Osteoblast (primary cell): ENCODE measurements at places on chromosomes 7 and 10. TPM values are rescaled to one million over a fixed set of nuclear protein-coding genes. Genes with fewer than 3 reads are reported as not detected.

- no peak for DNase-seq
Measured at GRCh38 chr7:45160417-45160881, 2.9 kb downstream of the RAMP3 start.

GRCh38 chr10:110914431-110914830, 4.5 kb downstream of the BBIP1 start:
- DNase-seq: no peak

DNA sequence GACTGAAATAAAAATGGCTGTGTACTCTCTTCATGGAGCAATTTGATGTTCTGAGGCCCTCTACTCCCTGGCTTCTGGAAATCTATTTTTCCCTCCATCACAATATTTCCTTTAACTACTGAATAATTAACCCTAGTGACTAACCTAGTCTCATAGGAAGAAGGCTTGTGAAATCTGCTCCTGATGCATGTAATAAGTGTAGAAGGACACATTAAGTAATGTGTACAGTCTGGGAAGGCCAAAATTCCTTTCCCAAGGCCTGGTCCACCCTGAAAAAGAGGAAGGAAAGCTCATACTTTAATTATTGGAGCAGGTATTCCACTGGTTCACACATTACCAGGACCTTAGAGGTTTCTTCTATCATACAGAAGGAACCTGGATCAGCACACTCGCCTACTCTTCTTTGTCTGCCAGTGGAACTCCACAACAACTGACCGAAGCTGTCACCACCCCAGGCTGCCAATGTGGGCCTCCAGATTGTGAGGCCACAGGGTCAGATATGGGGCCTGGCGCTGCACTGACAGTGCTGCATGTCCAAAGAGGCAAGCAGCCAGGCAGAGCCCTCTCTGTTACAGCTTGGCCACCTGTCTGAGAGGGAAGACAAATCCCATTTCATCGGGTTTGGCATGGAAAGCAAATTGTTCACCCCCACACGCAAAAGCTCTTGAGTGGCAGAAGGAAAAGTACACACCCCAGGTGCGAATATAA, 54.4 kb upstream of the FAM133B start:
- no peak for DNase-seq

DNA sequence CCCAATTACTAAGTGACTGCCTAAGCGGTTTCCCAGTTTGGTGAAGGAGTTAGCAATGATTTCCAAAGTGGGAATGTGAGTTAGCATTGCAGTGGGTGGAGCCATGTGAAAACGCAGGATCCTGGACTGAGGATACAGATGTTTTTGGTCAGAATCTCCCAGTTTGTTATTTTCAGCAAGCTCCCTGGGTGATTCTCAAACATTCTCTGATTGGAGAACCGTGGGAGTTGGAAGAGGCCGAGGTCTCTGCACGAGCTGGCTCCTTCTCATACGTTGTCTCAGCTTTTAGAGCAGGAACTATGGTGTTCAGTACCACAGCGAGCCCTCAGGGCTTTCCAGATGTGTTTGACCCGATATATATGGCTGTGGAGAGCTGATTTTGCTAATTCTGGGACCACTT, 396.5 kb upstream of the NPVF start:
- no peak for DNase-seq

GRCh38 chr7:37690206-37690605, 6.6 kb downstream of the GPR141 start:
- DNase-seq: no peak

DNA sequence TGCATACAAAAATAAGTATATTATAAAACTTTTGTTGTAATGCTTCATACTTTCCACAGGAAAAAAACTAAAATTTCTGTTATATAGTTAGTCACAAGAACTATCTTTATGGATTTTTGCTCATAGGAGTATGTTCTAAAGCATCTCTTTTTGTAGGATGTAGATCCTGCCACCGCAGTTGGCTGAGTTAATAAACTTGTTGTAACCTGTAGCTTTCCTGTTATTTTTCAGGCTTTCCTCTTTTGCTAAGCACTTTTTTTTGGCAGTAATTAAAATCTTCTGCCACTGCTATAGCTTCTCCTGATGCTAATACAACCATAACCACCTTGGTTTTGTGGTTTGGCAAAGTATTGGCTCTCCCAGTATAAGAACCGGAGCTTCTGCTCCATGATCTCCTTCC, 60.3 kb downstream of the WNT2 start:
- no peak for DNase-seq

Gene ANKRD16
- total RNA-seq: 7.2 and 9.4 TPM in 2 replicates

Gene GIMAP2
- 8.8 and 9.4 TPM in 2 replicates for total RNA-seq
